Activated B cell treated with CpG ODN at 0.5 μM for 24 hours (primary cell): ENCODE measurements at places on chromosomes 5 and 9. TPM values are rescaled to one million over a fixed set of nuclear protein-coding genes. Genes with fewer than 3 reads are reported as not detected.

DNA sequence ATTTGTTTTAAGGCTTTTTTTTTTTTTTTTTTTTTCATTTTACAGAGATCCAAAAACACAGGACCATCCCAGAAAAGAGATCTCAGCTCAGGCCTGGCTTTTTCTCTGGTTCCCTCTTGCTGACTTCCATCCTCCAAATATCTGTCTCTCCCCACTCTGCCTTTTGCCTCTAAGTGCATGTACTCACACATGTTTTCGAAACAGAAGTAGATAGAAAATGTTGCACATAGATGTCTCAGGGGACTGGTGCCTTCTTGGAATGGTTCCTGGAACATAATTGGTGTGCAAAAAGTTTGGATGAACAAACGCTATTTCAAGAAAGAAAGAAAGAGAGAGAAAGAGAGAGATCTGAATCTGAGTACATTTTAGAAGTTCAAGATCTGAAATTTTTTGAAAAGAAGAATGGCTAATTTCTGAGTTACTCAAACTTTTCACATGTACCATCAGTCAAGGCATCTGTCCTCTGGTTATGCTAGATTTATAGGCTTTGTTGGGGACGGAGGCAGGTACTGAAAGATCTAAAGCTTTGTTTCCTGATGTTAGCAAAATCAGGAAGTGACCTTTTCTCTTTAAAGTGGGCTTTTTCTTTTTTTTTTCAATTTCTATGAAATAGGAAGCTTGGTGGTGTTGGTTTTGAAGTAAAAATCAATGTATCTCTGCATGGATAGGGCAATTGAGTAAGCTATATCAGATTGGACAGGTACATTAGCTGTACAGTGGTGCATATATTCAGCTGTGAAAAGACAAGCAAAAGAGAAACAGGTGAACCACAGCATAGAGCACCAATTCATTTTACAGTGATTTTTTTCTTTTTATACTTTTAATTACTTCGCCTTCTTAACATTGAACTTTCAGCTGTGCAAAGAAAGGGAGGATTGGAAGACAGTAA, 8.5 kb upstream of the TNFSF8 start:
- no peak for DNase-seq

GRCh38 chr9:92208693-92209524, 84.6 kb downstream of the IARS1 start:
- no peak for DNase-seq

DNA sequence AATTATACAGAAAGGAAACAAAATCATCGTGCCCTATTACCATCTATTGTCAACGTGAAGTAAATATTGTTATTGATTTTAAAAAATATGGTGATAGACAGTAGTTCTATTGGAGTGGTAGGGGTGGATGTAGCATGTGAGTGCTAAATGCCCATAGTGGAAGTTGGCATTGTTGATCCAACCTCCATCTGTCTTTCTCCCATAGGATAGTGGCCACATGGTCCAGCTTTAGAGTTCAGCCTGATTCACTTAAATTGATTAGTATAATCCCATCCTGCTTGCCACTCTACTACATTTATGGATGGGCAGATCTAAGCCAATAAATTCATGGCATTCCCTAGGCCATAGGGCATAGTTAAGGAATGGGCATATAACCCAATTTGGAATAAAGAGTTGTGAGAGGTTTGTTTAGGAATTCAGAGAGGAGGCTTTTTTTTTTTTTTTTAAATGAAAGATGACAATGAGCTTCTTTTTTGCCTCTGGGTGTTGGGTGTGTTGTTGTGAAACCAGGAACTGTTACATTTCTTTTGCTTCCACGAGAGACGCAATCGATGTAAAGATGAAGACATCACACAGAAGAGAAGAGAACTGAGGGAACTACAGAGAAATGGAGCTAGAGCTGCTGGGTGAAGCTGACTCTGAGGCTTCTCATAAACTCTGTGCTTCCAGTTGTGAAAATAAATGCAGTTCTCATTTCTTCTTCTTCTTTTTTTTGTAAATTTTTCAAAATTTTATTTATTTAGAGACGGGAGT, 12.5 kb upstream of the CHD1 start:
- no peak for DNase-seq

The C6 gene
- total RNA-seq = not detected in 2 replicates

GRCh38 chr9:71814226-71814625, 45.9 kb upstream of the CEMIP2 start:
- no peak for DNase-seq

The PLCXD3 gene
- total RNA-seq = not detected in 2 replicates

DNA sequence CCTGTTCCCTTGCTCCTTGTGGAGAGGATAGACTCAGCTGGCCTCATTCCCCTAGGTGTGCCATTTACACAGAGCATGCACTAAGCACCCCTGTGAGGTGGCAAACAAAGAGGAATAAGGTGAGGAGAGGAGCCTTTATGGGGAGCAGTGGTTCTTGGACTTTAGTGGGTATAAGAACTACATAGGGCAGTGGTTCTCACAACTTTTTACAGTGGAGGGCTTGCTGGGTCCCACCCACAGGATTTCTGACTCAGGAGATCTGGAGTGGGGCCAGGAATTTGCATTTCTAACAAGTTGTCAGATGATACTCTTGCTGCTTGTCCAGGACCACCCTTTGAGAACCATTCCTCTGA, 42.0 kb downstream of the CSF1R start:
- DNase-seq = no peak

GRCh38 chr5:127441799-127442484, 75.5 kb upstream of the PRRC1 start:
- DNase-seq = no peak

DNA sequence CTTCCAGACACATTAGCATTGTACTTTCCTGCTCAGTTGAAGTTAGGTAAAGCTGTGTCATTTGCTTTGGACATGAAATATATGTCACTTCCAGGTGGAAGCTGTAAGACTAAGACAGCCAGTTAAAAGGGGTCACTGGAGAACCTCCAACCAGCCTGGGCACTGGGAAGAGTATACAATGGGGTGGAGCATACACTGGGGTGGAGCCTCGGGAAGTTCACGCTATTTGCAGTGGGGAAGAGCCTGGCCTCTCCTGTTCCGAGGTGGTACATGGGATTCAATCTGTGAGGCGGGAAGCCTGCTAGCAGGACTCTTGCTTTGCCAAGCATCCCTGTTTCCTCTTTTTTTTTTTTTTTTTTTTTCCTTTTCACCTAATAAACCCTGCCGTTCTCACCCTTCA, 145.3 kb downstream of the TTC39B start:
- DNase-seq = no peak

- DNase-seq = no peak
Observed at GRCh38 chr5:151490627-151491026, 43.2 kb downstream of the SLC36A1 start.

The WDR38 gene
- total RNA-seq = not detected in 2 replicates

GRCh38 chr9:106869458-106869857, 6.5 kb downstream of the ZNF462 start:
- DNase-seq = no peak

- DNase-seq = no peak
Observed at GRCh38 chr5:8829323-8830029, 716.4 kb downstream of the SEMA5A start.

DNA sequence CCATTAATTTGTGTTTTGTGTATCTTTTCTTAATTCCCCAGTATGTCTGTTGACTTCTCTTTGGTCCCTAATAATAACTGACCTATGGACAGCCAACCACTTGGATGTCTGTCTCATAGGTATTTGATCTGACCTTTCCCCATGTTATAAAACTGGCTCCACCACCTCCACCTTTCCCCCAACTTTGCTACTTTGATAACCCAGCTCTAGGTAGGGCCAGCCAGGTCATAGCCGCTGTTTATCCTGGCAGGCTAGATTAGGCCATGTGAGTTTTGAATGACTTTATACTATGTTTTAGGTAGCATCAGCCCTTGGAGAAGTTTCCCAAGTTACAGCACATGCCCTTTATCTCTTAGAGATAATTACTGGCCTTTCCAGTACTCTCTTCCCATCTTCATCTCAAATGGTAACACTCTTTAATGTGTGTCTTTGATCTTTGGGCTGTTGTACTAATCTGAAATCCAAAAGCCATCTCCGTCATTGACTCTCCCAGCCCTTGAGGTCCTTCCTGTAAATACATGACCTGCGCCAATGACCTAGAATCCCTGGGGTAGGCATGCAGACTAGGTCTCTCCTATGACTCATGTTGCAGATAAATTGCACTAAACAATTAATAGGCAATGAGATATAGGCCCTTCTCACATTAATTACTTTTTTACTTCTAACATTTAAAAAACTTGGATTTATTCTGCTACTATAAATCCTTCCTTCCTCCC, 152.6 kb downstream of the CD180 start:
- DNase-seq = no peak

DNA sequence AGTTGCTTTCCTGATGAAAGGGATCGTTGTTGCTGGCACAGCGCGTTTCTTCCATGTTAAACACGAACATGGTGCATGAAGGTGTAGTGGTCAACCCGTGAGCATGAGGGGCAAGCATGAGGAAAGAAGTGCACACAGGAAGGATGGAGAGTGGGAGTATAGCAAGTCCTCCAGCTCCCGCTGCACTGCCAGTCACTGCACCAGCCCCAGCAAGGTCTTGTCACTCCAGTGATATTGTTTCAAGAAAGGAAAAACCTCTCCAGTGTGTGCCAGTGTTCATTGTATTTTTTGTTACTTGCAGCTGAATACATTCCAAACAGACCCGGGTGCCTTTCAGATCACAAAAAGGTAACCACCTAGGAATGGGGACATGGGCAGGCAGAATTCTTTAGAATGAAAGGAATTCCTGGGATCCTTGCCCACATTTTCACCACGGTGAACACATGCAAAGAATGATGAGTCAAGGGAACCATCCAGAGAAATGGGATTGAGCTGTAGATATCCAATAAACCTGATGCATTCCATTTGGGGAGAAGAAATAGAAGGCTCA, 186.3 kb downstream of the AOPEP start:
- DNase-seq = no peak

DNA sequence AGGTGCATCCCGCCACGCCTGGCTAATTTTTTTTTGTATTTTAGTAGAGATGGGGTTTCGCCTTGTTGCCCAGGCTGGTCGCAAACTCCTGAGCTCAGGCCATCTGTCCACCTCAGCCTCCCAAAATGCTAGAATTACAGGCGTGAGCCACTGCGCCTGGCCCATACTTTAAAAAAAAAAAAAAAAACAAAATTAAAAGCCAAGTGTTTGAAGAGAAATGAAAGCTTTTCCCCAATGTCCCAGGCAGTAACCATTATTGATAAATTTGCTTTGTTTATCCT, 9.5 kb downstream of the PRRC2B start:
- DNase-seq = no peak

The CREBRF gene
- 31.4 and 37.4 TPM in 2 replicates for total RNA-seq

The PRDM9 gene
- not detected in 2 replicates for total RNA-seq

The ADAMTS12 gene
- total RNA-seq = not detected in 2 replicates

- no peak for DNase-seq
Observed at GRCh38 chr5:106680330-106680729, 990.4 kb downstream of the EFNA5 start.

DNA sequence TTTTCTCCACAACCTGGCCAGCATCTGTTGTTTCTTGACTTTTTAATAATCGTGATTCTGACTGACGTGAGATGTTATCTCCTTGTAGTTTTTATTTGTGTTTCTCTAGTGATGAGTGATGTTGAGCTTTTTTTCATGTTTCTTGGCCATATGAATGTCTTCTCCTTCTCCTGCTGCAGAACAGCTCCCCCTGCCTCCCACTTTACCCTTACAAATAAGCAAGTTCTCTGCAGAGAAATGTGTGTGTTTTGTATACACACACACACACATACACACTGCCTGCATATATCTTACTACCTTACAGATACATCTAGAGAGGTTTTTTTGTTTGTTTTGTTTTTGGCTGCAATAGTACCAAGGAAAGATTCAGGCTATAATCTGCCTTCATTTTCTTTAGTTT, 88.7 kb upstream of the PHF24 start:
- DNase-seq = no peak

DNA sequence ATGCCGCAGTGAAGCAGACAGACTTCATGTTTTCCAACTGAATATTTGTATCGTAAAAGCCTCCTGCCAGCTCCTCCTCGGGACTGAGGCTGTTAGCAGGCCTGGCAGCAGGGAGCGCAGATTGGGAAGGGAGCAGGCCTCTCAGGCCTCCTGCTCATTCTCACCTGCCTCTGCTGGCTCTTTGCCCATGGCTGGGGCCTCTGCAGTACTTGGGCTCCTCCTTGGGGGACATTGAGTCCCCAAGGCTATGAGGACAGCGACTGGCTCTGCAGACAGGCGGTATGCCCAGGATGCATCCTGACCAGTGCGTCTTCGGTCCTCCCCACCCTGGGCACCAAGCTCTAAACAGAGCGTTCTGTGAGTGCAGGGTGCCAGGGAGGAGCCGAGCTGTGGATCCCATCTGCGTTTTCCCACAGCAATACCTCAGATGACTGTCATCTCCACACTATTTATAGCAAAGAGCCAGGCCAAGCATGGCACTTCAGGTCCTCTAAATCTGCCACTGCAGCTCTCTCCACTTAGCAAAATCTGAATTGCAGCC, 38.7 kb downstream of the TSTD2 start:
- DNase-seq = no peak

- no peak for DNase-seq
Observed at GRCh38 chr9:82147798-82148425, 159.3 kb downstream of the SPATA31D1 start.

DNA sequence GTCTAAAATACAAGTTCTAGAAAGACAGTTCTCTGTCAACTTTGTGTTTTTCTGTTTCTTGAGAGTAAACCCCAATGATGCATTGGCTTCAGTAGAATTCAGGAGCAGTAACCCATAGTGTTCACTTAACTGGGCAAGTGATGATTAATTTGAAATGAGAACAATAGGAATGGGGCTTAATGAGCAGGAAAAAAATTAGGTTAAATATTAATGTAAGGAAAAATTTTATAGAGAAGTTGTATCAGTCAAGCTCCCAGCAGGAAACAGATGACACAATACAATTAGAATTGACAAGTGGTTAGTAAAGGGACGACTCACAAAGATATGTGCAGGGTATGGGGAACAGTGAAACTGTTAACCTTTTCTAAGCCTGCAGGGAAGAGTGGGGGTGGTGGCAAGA, 38.2 kb downstream of the ENTREP1 start:
- no peak for DNase-seq

The ACO1 gene
- total RNA-seq = 10.3 and 10.4 TPM in 2 replicates

DNA sequence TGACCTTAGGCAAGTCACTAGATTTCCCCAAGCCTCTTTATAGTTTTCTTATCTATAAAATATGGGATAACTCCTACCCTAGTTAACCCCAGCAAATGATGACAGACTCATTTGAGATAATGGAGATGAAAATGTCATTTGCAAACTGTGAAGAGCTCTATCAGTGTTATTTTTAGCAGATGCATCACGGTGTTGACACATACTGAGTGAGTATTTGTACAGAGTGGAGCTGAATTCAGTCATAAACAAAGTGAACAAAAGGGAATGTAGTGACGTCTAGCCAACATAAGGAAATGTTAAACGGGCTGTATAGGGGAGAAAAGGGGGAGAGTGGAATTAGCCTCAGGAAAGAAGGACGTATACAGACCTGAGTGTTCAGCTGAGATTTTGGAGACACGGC, 75.9 kb downstream of the NMUR2 start:
- no peak for DNase-seq

GRCh38 chr9:77588271-77588937, 59.7 kb downstream of the GNA14 start:
- no peak for DNase-seq

- no peak for DNase-seq
Observed at GRCh38 chr5:3429962-3430361, 165.7 kb upstream of the IRX1 start.

GRCh38 chr5:64900618-64901017, 131.9 kb downstream of the CWC27 start:
- DNase-seq = no peak

The EPB41L4A gene
- total RNA-seq = 5.8 and 7.1 TPM in 2 replicates
